ENCODE measurements at places on chromosomes 5 and 9.

DNA sequence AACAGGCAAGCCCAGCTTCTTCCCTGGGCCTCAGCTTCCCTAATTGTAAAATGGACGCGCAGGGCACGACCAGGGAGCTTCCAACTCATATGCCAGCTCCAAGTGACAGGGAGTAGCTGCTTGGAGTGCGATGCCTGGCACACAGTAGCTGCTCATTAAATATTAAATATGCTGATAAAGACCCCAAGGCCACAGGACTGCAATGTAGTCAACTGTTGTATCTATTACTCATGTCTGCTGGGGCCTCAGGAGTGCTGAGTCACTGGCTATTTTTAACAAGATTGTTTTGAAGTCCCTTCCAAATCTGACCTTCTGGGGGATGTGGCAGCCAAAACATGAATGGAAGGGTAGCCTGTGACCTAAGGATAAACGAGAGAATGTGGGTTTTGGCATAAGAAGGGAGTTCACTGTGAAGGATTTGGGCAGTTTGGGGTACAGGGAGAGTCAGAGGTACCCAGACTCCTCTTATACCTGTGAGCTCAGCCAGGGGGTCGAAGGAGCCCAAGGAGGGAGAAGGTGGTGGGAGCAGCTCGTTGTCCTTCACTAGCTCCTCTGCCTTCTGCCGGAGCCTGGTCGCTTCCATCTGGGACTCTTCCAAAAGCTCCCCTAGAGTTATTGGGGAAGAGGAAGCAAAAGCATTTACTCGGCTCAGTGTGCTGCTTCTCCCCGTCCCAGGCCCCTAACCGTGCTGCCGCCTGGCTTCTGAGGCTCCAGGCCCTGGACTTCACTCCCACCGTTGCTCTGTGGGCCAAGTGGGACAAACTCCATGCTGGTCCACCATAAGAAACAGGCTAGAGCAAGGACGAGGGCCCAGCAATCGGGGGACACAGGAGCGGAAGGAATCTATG is 17.5 kb downstream of the TNIP1 start:
- peak; percentile 37 for DNase-seq

DNA sequence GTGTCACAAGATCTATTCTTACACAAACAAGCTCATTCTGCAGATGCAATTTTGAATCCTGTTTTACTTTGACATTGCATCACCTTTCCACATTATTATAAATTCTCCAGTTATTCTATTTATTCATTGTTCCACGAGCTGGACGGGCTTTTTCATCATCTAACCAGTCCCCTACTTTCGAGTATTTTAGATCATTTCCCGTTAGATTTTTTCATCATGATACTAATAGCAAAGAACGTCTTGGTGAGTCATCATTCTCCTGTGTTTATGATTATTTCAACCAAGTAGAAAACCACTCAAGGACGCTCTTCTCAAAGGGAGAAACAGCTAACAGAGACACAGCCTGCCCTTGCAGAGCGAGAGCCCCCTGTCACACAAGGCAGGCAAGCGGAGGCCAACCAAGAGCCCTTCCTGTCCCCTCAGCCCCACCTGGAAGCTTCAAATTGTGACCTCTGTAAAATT is 15.1 kb downstream of the BBLN start:
- DNase-seq, result no peak

DNA sequence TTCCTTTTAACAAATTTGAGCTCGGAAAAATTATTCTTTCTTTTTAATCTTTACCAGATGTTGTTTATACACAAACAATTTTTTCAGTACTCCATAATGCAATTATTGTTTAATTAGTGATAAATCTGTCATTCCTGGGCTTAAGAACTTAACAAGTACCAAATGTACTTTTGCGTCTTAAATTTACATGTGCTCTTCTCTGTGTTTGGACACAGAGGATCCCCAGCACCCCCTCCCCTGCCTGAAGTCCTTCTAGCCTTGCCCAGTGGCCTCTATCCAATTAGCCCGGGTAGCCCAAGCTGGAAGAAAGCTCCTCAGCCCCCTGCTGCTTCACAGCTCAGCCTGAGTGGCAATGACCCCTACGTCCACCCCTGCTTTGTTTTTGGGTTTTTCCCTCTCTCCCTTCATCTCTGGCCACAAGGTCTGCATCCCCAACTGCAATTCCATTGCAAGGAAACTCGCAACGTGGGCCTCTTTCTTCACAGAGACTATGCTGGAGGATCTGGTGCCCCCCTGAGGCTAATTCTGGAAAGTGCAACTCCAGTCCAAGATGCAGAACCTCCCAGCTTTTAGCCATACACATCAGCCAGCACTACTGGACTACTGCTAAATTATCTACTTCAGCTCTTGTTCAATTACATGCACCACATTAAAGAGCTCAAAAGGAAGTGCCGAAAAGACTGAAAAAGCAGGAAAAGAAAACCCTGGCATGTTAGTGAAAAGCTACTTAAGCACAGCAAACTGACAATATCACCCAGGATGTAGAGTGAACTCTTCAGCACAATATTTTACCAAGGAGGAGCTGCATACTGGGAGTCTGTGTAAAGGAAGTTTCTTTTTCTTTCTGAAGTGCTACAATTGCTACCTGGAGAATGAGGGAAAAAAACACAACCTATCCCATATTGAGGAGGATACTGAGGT is 186.2 kb downstream of the FANCC start:
- no peak for DNase-seq

GRCh38 chr5:91038180-91038808 is 344.8 kb downstream of the ARRDC3 start:
- DNase-seq, result no peak

GRCh38 chr5:37034955-37035354 is 158.4 kb downstream of the NIPBL start:
- DNase-seq, result no peak

DNA sequence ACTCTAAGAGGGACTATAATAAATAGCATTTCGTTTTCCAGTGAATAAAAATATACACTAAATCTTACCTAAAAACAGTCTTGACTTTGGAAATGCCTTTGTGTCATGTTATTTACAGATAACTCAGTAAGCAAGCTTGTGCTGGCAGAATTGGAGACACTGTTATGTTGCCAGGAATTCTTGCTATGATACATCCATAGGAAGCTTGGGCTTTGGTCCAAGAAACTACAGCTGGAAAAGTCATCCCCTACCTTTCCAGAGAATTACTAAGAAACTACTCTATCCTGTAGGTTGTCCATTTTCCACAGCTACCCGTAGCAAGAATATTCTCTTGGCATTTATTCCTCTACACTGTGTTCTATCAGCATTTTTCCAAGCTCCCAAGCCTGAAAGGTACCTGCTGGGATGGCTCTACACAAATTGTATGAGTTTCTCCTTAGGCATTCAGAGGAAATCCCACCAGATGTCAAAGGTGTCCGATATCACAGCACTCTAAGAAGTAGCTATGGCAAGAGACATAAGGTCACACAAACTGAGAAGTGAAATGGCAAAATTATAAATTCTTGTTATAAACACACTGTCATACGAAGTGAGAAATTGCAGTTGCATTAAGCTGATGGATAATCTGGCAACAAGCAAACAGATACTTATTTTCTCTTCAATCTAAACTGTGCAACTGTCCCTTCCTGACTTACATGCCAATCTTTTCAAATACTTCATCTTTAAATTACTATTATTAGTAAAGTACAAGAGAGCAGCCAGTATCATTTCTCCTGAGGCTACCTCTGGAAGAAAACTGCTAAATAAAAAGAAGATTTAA is 68.5 kb downstream of the MCTP1 start:
- no peak for DNase-seq

- DNase-seq, result no peak
These were observed 999 bp upstream of the HNRNPA0 start for GRCh38 chr5:137754961-137755762.

DNA sequence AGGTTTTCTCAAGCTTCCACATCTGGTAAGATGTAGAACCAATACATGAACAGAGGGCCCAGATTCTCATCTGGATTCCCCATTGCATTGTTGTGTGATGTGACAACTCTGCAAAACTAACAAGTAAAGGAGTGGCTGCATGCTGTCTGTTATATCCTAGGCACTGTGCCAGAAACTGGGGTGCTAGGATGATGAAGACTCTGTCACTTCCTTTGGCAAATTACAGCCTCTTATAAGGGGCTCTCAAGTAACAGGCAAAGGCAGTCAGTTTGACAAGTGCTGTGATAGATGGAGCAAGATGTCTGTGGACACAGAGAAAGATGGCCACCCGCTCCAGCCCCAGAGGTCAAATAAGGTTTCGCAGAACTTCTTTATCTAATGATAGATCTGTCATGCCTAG is 115.7 kb downstream of the PAPPA start:
- no peak for DNase-seq

Measured in pancreas (tissue), 10 donors.